ENCODE measurements at places on chromosomes 7 and 10.
A peak's percentile ranks its signal among the peaks of the same experiment; 100 is the strongest.

GRCh38 chr7:37987732-37988131, 67.3 kb downstream of the EPDR1 start:
- no peak for DNase-seq

DNA sequence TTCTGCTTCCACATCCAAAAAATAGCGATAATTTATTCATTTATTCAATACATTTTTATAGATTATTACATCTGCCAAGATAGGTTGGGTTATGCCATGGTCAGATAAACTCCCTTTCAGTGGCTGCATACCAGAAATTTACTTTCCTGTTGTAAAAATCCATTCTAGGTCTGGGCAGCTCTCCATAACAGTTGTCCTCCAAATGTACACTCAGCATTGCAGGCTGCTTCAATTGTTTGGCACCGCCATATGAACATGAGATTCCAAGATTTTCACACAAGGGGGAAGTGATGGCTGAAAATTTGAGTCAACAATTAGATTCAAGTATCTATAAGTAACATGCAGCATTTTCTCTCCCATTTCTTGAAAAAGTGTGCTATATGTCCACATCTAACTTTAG, 568.7 kb downstream of the ETV1 start:
- DNase-seq: no peak

- DNase-seq: no peak
Measured at GRCh38 chr7:114415064-114415989, 712 bp downstream of the FOXP2 start.

GRCh38 chr7:22346383-22347107, 10.4 kb downstream of the RAPGEF5 start:
- DNase-seq: no peak

- no peak for DNase-seq
Measured at GRCh38 chr10:60898321-60898720, 45.7 kb downstream of the RHOBTB1 start.

- no peak for DNase-seq
Measured at GRCh38 chr7:26001662-26002244, 150.2 kb upstream of the NFE2L3 start.

GRCh38 chr10:105071980-105072379, 430.9 kb downstream of the SORCS3 start:
- no peak for DNase-seq

DNA sequence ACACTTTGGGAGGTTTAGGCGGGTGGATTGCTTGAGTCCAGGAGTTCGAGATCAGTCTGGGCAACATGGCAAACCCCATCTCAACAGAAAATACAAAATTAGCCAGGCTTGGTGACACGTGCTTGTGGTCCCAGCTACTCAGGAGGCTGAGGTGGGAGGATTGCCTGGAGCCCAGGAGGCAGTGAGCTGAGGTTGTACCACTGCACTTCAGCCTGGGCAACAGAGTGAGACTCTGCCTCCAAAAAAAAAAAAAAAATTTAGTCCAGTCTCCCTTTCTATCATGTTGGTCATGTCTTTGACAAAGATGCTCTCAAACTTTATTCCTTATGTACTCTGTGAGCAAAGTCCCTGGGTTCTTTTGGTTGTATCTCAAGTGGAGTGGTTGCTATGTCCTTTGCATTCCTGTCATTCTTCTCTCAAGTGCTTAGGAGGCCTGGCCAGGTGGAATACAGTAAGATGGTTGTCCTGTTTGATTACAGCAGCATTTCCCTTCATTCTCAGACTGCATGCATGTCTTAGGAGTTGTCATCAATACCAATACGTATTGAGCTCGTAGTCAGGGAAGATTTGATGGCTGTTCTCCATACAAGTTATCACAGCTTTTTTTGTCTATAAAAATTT, 85.7 kb downstream of the MMRN2 start:
- no peak for DNase-seq

GRCh38 chr10:129063877-129064276, 403.2 kb upstream of the MGMT start:
- DNase-seq: no peak

DNA sequence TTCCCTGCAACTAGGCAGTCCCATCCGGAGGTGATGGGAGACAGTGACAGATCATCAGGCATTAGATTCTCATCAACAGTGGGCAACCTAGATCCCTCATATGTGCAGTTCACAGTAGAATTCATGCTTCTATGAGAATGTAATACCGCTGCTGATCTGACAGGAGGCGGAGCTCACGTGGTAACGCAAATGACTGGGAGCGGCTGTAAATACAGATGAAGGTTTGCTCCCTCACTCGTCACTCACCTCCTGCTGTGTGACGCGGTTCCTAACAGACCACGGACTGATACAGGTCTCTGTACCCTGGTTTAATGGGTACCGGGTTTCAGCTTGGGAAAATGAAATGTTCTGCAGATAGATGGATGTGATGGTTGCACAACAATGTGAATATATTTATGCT, 47.8 kb upstream of the PIK3AP1 start:
- no peak for DNase-seq

DNA sequence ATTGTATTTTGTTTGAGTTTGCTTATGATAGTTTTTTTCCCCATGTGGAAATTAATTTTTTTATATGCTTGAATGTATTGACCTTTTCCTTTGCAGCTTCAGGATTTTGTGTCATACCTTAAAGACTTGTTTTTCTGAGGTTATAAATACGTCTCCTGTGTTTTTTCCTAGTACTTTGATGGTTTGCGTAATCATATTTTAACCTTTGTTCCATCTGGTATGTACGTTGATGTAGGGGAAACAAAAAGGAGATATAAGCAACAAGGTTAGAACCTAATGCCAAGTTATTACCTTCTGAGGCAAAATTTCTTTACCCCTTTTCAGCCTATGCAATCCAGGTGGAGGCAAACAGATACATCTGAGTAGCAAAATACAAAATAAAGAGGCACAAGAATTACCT, 17.9 kb downstream of the FGL2 start:
- no peak for DNase-seq

GRCh38 chr7:956031-956430, 1.6 kb upstream of the ADAP1 start:
- no peak for DNase-seq

DNA sequence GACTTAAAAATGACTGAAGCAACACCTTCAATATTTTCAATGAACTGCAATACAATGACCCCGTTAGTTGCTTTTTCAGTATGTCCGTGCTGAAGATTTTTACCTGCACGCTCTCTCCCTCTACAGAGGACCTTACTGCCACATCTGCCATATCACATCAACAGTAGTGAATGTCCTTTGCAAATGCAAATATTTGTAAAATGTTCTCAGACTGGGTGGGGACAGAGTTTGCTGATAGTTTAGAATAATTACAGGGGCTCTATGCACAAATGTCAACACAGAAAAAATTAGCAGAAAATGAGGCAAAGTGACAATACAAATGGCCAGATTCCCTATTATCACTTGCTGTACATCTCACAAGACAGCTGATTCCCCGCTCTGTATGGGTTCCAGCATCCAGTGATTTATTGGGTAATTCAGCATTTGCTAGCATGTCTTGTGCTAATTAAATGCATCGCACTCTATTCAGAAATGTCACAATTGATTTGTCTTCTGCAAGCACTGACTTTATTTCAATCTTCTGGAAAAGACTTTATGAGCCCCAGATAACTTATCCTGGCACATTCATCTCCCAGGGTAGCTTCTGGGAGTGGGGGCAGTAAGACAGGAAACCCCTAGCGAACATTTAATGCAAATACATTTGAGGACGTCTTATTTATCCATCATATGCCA, 69.1 kb upstream of the PTER start:
- no peak for DNase-seq

DNA sequence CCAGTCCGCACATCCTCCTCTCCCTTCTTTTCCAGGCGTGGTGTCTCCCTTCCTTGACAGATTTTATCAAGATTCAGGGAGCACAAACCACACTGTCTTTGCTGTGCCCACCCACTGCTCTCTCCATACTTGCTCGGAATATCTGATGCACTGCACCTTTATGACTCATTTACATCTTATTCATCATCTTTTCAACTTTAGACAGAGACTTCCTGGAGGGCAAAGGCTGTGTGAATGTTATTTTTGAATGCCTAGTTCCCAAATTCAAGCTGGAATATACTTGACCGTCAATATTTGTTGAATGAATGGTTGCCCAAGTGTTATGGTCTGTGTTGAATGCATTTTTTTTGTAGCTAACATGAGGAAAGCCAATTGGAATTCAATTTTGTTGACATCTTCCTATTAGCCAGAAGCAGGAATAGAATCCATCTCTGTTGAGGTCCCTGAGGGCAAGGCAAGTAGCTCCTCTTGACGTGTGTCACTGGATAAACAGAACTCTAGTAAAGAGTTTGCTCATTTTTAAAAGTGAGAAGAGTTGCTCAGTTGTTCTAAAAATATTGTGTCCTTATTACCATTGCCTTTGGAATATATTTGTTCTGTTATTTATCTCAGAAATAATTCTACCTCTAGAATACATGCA, 95.0 kb downstream of the KLF6 start:
- DNase-seq: no peak

- peak; percentile 48 for DNase-seq
Measured at GRCh38 chr7:94510582-94511496, 1.2 kb downstream of the CASD1 start.

GRCh38 chr7:107428642-107429041, 41.2 kb upstream of the GPR22 start:
- no peak for DNase-seq

GRCh38 chr10:59299933-59300332, 62.4 kb downstream of the FAM13C start:
- DNase-seq: no peak

- DNase-seq: no peak
Measured at GRCh38 chr10:809671-810350, 120.3 kb upstream of the DIP2C start.

DNA sequence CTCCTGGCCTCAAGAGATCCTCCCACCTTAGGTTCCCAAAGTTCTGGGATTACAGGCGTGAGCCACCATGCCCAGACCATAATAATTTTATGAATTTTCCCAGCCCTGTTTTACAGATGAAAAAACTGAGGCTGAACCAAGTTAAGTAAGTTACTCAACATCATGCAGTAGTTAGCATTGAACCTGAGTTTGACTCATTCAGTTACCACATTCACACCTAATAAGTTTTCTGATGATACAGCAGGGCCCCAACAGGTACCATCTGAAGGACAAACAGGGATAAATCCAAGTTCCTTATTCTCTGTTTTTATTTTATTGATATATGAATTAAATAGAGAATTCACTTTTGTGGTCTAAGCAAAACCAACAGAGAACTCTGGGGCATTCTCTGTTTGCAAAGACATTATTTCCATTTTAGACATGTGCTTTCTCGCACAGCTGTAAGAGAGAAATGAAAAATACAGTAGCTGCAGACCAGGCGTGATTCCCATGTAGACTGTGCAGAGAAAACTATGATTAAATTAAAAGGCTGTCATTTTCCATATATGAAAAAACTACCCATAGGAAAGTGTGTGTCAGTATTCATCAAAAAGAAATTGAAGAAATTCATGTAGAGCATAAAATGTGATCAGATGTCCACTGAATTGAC, 26.6 kb downstream of the APBB1IP start:
- no peak for DNase-seq

GRCh38 chr10:62543571-62544355, 169.6 kb downstream of the ZNF365 start:
- DNase-seq: no peak

DNA sequence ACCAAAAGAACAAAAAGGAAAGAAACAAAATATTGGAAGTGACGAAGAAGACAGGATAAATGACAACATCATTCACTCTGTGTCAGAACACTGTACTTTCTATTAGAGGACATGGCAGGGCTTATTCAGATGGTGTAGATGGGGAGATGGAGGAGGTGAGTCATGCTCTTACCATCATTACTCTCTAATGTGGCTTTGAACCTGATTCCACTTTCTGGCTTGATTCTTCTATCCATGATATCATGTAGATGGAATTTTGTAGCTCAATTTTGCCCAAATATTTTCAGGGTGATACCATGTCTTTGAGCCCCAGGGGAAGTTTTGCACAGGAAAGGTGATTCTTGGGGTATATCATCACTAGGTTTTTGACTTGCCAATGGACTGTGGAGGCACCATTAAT, 91.7 kb downstream of the CFAP58 start:
- no peak for DNase-seq

DNA sequence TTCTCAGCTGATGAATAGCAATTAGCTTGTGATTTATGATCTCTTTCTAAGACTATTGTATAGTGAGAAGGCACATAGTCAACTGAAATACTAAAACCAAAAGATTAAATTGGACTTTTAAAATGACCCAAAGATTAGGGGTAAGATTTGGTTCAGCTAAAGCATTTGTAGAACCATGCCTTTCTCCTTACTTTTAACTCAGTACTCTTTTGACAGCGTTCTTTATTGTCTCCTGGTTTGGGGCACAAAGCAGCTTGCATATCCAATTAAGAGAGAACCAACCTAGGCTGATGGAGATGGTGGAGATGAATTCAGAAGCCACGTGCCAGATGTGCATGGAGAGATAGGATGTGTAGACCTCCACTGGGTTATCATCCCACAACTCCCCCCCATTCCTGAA, 45.8 kb downstream of the FHIP2A start:
- no peak for DNase-seq

- no peak for DNase-seq
Measured at GRCh38 chr7:7108931-7109330, 73.4 kb upstream of the C1GALT1 start.

GRCh38 chr7:138396251-138397070, 63.6 kb upstream of the TRIM24 start:
- DNase-seq: no peak

DNA sequence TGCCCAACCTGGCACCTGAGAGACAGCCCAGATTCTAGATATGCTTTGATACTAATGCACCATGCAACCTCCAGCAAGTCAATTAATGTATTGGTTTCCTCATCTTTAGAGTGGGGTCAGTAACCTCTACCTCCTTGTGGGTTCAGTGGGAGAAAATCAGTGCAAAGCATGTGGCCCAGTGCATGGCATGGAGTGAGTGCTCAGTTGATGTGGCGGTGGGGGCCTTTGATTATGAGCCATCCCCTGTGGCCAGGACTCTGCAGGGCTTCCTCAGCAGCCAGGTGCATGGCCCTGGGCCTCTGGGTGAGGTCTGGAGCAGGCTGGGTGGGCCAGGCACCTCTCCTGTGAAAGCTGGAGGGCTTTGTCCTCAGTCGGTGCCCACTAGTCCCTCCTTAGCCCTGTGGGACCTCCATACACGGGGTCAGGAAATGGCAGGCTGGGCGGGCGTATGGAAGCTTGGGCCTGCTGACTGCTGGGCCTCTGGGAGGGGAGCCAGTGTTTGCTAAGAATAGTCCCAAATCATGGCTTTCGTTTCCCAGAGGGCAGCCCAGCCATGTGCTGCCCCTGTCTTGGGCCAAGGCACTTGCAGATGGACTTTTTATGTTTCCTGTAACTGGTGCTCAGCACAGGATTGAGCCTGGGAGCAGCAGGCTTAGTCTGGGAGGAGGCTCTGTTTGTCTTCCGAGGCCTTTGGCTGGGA, 3.4 kb downstream of the PALD1 start:
- no peak for DNase-seq
